ENCODE measurements at places on chromosomes 16 and 17.

GRCh38 chr17:80612997-80613731 is 68.5 kb downstream of the RPTOR start:
- DNase-seq = no peak

- no peak for DNase-seq
These were observed 37.4 kb upstream of the ARHGAP17 start for GRCh38 chr16:25052530-25052929.

DNA sequence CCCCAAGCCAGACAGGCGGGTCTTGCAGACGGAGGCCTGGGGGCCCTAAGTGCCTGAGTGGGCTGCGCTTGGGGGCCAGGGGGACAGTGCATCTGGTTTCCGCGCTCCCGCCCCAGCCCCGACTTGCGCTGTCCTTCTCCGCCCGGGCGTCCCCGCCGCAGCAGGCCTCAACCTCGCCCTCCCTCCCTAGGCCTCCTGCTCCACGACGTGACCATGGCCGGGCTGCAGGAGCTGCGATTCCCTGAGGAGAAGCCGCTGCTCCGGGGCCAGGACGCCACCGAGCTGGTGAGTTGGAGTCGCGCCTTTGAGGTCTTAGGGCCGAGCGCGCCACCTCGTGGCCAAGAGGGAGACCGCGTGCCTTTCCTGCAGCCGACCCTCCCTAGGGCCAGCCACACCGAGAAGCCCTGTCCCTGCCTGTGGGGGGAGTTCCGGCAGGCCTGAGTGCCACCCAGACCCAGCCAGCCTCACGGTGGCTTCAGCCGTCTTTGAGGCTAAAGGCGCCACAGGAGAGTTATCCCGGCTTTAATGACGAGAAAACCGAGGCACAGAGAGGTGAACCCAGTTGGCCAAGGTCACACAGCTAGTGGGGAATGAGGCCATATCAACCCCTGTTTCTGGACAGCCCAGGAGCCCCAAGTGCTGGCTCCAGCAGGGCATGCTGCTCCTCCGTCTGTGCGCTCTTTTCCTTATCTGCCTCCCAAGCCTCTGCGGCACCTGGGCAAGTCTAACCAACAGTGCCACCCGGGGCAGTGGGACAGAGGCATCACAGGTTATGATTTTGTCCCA is 12.2 kb upstream of the NDRG4 start:
- peak; percentile 80 for DNase-seq

DNA sequence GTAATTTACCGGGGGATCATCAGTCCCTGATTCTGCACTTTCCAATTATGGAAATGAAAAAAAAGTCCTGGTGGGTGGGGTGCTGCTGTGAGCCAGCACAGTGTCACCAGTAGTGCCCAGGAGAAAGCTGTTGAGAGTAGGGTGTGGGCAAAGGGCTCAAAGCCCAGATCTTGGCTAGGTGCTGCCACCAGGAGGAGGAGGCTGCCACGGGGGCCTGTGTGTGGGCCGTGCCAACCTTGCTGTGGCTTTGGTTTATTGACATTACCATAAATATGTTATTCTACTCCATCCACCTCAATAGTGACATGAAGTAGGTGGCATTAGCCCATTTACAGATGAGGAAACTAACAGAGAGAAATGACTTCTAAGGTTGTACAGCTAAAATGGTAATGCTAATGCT is 6.7 kb upstream of the PRPSAP2 start:
- no peak for DNase-seq

All from activated CD4-positive, CD25-positive, alpha-beta regulatory T cell treated with anti-CD3 and anti-CD28 coated beads, Interleukin-2, amount 50 U/mL, for 72 hours (primary cell).